Activated T-helper 2 cell treated with anti-CD3 and anti-CD28 coated beads, Interferon-gamma antibody, Interleukin-2, Interleukin-4, amounts not matched to agents 10 μg/mL and 5 μg/mL and 100 μg/mL, durations not matched to agents 14 hours and 24 hours and 36 hours (primary cell): ENCODE measurements at places on chromosomes 7 and 10.
A peak's percentile ranks its signal among the peaks of the same experiment; 100 is the strongest.

GRCh38 chr10:74347522-74347921, 196.5 kb downstream of the ADK start:
- no peak overlapping the region for H3K4me3 ChIP-seq
- H3K27ac ChIP-seq, result no peak overlapping the region
- no peaks in the 10 kb centered on the region for H3K27me3 ChIP-seq
- peaks cover 2% of the 10 kb centered on the region for H3K4me1 ChIP-seq
- no peak for DNase-seq

GRCh38 chr7:99094401-99094800, 49.5 kb downstream of the SMURF1 start:
- DNase-seq, result no peak
- peaks cover 20% of the 10 kb centered on the region for H3K36me3 ChIP-seq
- peaks cover 12% of the 10 kb centered on the region for H3K4me1 ChIP-seq
- no peaks in the 10 kb centered on the region for H3K27me3 ChIP-seq

- no peak overlapping the region for H3K27ac ChIP-seq
- H3K27me3 ChIP-seq, result no peaks in the 10 kb centered on the region
- peaks cover 7% of the 10 kb centered on the region for H3K4me1 ChIP-seq
Measured at GRCh38 chr10:102527546-102527945, 23.8 kb downstream of the SUFU start.

GRCh38 chr7:4883033-4883371, 514 bp downstream of the RADIL start:
- DNase-seq, result no peak
- no peaks in the 10 kb centered on the region for H3K36me3 ChIP-seq
- peak overlapping the region; percentile 51 for H3K4me3 ChIP-seq
- H3K4me1 ChIP-seq, result peaks cover 4% of the 10 kb centered on the region
- H3K27ac ChIP-seq, result no peak overlapping the region

- peaks cover 41% of the 10 kb centered on the region for H3K36me3 ChIP-seq
- H3K4me1 ChIP-seq, result peaks cover 14% of the 10 kb centered on the region
- no peak for DNase-seq
- H3K27me3 ChIP-seq, result no peaks in the 10 kb centered on the region
- no peak overlapping the region for H3K4me3 ChIP-seq
Measured at GRCh38 chr10:6385665-6386064, 182.9 kb downstream of the PFKFB3 start.

- DNase-seq, result no peak
- H3K36me3 ChIP-seq, result peaks cover 27% of the 10 kb centered on the region
- H3K27me3 ChIP-seq, result no peaks in the 10 kb centered on the region
Measured at GRCh38 chr7:139598642-139599041, 75.2 kb downstream of the CLEC2L start.

- H3K27me3 ChIP-seq, result peaks cover 74% of the 10 kb centered on the region
- no peaks in the 10 kb centered on the region for H3K4me1 ChIP-seq
- no peaks in the 10 kb centered on the region for H3K36me3 ChIP-seq
- DNase-seq, result no peak
- H3K27ac ChIP-seq, result no peak overlapping the region
Measured at GRCh38 chr10:114035791-114036190, 7.9 kb upstream of the ADRB1 start.

- no peak for DNase-seq
- H3K4me1 ChIP-seq, result peaks cover 3% of the 10 kb centered on the region
- no peaks in the 10 kb centered on the region for H3K36me3 ChIP-seq
- H3K4me3 ChIP-seq, result no peak overlapping the region
- no peak overlapping the region for H3K27ac ChIP-seq
Measured at GRCh38 chr10:28806951-28807759, 129.8 kb downstream of the BAMBI start.

DNA sequence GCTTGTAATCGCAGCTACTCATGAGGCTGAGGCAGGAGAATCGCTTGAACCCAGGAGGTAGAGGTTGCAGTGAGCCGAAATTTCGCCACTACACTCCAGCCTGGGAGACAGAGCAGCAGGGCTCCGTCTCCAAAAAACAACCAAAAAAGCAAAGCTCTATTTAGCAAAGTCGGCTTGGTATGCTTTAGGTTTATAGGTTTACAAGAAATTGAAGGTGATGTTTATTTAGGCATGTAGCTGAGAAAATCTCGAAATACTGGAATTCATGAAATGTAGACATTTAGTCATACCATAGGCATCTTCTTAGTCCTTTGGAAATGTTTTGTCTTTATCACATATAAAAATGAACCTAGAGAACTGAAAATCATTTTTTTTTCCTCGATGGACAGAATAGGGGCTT, 453.8 kb upstream of the ANKRD30A start:
- no peaks in the 10 kb centered on the region for H3K36me3 ChIP-seq
- H3K27ac ChIP-seq, result no peak overlapping the region
- H3K4me1 ChIP-seq, result no peaks in the 10 kb centered on the region
- H3K4me3 ChIP-seq, result no peak overlapping the region
- DNase-seq, result no peak
- H3K27me3 ChIP-seq, result no peaks in the 10 kb centered on the region

- DNase-seq, result no peak
- H3K27me3 ChIP-seq, result no peaks in the 10 kb centered on the region
- no peaks in the 10 kb centered on the region for H3K36me3 ChIP-seq
- no peak overlapping the region for H3K27ac ChIP-seq
Measured at GRCh38 chr10:124996127-124996853, 54.4 kb downstream of the ZRANB1 start.

DNA sequence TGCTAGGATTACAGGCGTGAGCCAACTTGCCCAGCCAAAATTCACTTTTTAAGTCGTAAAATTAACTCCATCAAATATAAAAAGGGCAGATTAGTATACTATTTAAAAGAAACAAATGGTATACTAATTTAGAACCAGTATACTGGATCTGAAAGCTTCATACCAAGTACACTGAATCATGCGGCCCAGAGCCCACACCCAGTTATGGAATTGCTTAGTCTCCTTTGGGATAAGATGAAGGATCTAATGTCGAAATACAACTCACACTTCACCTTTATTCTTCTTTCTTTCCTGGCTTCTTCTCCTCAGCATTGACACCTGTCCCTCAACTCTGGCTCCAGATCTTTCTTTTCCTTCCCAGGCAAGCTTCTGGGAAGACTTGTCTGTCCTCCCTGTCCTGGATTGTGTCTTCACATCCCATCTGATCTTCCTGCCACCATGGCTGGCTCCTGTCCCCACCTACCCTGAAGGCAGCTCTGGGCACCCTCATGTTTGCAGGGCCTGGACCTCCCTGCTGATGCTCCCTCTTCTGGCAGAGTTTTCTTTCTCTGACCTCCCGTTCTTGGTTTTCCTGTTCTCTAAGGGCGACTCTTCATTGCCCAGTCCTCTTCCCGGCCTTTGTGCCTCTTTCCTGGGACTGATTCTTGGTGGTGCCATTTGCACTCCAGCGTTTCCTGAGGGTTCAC, 57.8 kb upstream of the CTBP2 start:
- H3K27ac ChIP-seq, result no peak overlapping the region
- no peaks in the 10 kb centered on the region for H3K36me3 ChIP-seq
- no peak overlapping the region for H3K4me3 ChIP-seq
- H3K27me3 ChIP-seq, result no peaks in the 10 kb centered on the region

DNA sequence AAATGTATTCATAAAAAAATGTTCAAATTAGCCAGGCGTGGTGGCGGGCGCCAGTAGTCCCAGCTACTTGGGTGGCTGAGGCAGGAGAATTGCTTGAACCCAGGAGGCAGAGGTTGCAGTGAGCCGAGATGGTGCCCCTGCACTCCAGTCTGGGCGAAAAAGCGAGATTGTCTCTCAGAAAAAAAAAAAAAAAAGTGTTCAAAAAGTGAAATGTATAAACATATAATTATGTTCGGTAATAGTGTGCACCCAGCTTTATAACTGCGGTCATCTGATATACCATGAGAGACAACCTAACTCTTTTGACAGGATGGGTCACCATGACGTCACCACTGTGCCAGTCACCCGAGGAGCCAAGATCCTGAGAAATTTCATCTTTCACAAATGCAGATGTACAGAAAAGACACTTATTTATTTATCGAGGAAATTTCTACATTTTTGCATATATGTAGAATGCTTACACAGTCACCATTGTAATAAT, 594 bp upstream of the RP9 start:
- H3K4me3 ChIP-seq, result peak overlapping the region; percentile 52
- no peak overlapping the region for H3K27ac ChIP-seq
- no peak for DNase-seq
- no peaks in the 10 kb centered on the region for H3K36me3 ChIP-seq

GRCh38 chr10:78780551-78780961, 288.2 kb upstream of the ZMIZ1 start:
- no peaks in the 10 kb centered on the region for H3K36me3 ChIP-seq
- H3K4me1 ChIP-seq, result no peaks in the 10 kb centered on the region
- no peak for DNase-seq
- H3K4me3 ChIP-seq, result no peak overlapping the region

DNA sequence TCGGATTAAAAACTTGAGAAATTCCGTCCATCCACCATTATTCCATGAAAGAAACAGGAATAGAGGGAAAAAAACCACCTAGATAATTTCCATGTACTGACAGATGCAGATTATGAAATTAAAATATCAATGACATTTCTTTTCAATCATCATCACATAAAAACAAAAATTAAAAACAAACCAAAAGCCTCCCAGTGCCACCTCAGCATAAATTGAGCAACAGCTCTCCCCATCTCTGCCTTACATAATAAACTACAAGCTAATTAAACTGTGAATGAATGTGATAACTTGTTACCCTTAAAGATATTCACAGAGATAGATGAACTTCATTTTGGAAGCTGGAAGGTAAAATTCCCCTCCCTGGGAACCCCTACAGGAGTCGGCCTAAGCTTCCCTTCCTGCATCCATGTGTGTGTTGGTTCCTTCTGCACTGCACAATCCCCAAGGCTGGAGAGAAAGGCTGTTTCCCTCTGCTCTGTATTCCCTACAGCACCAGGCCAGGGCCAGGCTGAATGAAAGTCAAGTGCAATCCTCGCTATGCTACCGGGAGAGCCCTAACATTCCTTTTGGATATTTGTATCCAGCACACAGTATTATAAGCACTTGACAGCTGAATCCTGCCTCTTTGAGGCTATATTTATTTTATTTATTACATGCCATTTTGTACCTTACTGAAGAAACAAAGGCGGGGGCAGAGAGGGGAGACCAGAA, 8.1 kb downstream of the CCDC6 start:
- DNase-seq, result no peak
- no peaks in the 10 kb centered on the region for H3K27me3 ChIP-seq
- H3K27ac ChIP-seq, result no peak overlapping the region
- peaks cover 35% of the 10 kb centered on the region for H3K36me3 ChIP-seq
- peaks cover 50% of the 10 kb centered on the region for H3K4me1 ChIP-seq
- no peak overlapping the region for H3K4me3 ChIP-seq

DNA sequence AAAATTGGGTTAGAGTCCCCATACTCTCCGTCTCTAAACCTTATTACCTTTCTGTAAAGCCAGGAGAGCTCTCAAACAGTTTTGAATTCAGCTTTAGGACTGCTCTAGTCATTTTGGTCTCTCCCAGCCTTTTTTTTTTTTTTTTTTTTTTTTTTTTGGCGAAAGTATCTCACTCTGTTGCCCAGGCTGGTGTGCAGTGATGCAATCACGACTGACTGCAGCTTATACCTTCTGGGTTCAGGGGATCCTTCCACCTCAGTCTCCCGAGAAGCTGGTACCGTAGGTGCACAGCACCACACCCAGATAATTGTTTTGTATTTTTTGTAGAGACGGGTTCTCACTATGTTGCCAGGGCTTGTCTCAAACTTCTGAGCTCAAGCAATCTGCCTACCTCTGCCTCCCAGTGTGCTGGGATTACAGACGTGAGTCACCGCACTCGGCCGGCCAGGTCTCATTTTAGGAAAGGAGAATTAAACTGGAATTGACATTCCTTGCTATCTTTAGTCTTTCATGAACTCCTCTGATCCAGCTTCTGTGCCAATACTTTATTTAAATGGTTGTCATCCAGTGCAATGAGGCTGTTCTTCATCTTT, 31.4 kb upstream of the RSU1 start:
- peaks cover 21% of the 10 kb centered on the region for H3K27me3 ChIP-seq
- no peaks in the 10 kb centered on the region for H3K4me1 ChIP-seq
- H3K36me3 ChIP-seq, result no peaks in the 10 kb centered on the region
- no peak for DNase-seq
- H3K27ac ChIP-seq, result no peak overlapping the region

DNA sequence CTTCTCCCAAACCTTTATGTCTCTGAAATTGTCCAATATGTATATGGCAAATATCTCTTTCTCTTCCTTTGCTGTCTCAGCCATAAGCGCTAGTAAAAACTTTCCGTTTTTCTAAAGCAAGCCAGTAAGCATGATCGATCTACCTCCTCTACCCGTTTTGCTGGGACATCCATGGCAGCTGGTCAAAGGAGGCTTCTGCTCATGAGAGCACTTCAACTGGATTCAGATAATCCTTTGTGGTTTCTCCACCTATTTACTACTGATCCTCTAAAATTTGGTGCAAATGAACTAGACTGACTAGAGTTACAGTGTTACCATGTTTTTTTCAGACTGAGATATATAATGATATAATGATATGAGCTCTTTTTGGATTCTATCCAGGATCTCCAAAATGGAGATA, 42.7 kb downstream of the GBF1 start:
- no peak for DNase-seq
- peaks cover 41% of the 10 kb centered on the region for H3K4me1 ChIP-seq
- H3K4me3 ChIP-seq, result no peak overlapping the region
- H3K27me3 ChIP-seq, result no peaks in the 10 kb centered on the region

GRCh38 chr7:132672200-132672990, 96.1 kb upstream of the PLXNA4 start:
- H3K36me3 ChIP-seq, result no peaks in the 10 kb centered on the region
- DNase-seq, result no peak
- H3K27me3 ChIP-seq, result no peaks in the 10 kb centered on the region
- no peaks in the 10 kb centered on the region for H3K4me1 ChIP-seq

DNA sequence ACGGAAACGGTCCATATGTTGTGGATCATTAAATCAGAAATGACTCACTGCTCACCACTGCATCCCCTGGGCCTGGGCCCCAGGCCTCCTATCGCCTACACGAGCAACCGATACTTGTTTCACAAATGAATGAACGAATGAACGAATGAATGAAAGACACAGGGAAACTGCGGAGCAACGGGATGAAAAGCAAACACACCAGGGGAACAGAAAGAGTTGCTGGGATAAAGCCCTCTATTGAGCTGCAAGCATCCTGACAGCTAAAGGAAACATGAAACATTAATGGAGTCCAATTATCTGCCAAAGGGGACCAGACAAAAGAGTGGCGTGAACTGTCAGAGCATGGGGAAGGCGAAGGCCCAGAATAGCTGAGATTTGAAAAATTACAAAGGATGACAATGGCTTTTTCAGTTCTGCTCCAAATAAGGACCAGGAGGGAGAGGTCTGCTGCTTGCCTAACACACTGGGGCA, 92.1 kb downstream of the GRB10 start:
- no peaks in the 10 kb centered on the region for H3K4me1 ChIP-seq
- H3K36me3 ChIP-seq, result no peaks in the 10 kb centered on the region
- H3K27me3 ChIP-seq, result peaks cover 12% of the 10 kb centered on the region
- no peak overlapping the region for H3K4me3 ChIP-seq
